ENCODE measurements at places on chromosomes 1 and 21.
A peak's percentile ranks its signal among the peaks of the same experiment; 100 is the strongest.

- DNase-seq = peak; percentile 1
These were observed 48.8 kb downstream of the ATP5PO start for GRCh38 chr21:33866826-33867225.

- DNase-seq = no peak
These were observed 16.3 kb upstream of the IL10 start for GRCh38 chr1:206788487-206789050.

GRCh38 chr1:161079436-161080110 is 9.8 kb downstream of the NECTIN4 start:
- DNase-seq = no peak

GRCh38 chr1:235817101-235817728 is 49.5 kb downstream of the LYST start:
- no peak for DNase-seq

GRCh38 chr1:92973203-92973897 is 12.1 kb upstream of the DIPK1A start:
- peak; percentile 30 for DNase-seq

GRCh38 chr21:36518883-36519492 is 39.1 kb upstream of the CLDN14 start:
- no peak for DNase-seq

- DNase-seq = no peak
These were observed 54.5 kb downstream of the CD34 start for GRCh38 chr1:207856276-207857023.

DNA sequence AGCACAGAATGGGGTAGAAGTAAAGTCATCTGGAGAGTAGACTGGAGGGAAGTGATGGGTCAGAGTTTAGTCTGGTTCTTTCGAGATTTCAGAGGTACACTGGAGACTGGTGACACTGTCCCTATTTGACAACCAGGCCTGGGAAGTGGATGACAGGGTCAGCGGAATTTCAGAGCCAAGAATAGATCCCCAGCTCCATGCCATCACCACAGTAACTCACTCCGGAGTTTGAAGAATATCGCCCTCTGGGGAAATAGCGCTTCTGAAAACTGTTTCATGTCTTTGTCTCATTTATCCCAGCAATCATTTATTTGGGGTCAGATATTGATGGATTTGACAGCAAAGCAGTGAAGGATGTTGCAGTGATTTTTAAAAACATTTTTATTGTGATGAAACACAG is 7.6 kb upstream of the NFASC start:
- DNase-seq = no peak

GRCh38 chr1:83828456-83828855 is 170.5 kb downstream of the TTLL7 start:
- no peak for DNase-seq

- no peak for DNase-seq
These were observed 44.5 kb downstream of the CBS start for GRCh38 chr21:43031121-43031619.

GRCh38 chr1:151721788-151722510 is 627 bp downstream of the RIIAD1 start:
- DNase-seq = no peak

GRCh38 chr1:24051206-24051945 is 60.6 kb downstream of the MYOM3 start:
- no peak for DNase-seq

DNA sequence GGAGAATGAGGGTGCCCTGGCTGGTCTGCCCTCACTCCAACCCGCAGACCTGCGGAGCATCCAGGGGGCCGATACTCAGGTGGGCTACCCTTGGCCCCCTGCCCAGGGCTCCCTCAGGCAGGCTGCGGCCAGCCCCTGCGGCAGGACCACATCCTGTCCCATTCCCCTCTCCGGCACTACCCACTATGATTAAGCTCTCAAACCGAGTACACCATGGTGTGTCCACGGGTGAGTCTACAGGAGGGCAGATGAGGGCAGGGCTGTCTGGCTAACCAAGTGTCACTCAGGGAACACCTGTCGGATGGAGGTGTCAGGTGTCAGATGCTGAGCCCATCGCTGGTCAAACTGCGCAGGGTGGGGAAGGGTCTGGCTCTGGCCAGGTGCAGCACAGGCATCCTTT is 47.2 kb downstream of the SLC66A1 start:
- peak; percentile 68 for DNase-seq

DNA sequence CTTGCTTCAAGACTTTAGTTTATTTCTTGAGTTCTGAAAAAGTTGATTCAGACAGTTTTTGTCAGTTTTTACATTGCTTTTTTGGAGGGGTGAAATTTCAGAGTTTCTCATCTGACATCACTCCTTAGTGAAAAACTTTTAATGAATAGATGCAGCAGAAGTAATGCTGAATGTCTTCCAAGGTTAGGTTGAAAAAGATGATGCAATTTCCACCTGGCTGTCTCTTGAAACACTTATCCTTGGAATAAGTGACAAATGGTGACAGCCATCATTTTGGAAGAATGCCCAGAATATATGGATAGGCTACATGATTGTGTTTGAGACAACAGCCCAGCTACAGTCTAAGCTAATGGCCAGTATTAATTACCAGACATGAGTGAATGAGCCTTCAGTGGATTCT is 140.8 kb downstream of the ZNF644 start:
- DNase-seq = no peak

DNA sequence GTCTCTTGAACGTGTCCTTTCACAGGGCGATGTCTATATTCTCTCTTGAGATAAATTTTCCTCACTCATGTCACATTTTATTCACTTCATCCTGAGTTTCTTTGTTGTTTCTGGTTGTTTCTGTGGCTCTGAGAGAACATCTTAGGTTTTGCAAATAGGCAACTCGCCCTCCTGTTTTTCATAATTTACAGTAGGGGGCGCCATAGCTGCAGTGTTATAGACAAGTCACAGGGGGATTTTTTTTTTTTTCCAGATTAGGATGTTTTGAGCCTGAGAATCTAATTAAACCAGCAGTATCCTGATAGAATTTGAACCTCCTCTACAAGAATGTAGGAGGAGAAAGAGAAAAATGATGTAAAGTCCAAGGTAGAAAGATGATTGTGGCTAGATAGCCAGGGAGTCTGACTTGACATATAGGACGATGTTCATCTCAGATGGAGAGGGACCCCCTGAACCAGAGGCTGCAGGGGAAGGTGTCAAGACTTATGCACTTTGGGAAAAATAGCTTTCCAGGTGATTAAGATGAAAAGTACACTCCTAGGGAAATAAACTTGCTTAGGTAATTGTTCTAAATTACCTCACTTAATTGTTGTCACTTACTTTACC is 76.3 kb downstream of the ZP4 start:
- peak; percentile 49 for DNase-seq

GRCh38 chr1:243409284-243409683 is 153.4 kb downstream of the SDCCAG8 start:
- DNase-seq = peak; percentile 55

- no peak for DNase-seq
These were observed 33.3 kb downstream of the PLEKHO1 start for GRCh38 chr1:150183061-150183460.

DNA sequence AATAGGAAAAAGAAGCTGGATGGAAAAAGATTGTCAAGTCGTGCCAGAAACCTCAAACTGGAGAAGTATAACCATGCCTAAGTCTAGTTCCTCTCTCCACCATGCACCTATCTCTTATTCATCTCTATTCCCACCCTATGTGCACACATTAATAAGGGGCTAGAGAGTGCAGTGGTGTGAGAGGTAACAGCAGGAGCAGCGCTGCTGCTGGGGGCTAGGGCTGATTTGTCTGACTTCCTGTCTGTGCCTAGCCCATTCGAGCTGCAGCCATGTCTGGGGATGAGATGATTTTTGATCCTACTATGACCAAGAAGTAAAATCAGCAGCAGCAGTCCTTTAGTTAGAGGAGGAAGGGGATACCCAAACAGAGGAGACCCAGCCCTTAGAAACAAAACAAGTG is 43.0 kb downstream of the TRIM33 start:
- no peak for DNase-seq

- no peak for DNase-seq
These were observed 23.2 kb downstream of the ATP8B2 start for GRCh38 chr1:154348429-154349076.
